ENCODE measurements at places on chromosomes 7 and 10.
A peak's percentile ranks its signal among the peaks of the same experiment; 100 is the strongest.

DNA sequence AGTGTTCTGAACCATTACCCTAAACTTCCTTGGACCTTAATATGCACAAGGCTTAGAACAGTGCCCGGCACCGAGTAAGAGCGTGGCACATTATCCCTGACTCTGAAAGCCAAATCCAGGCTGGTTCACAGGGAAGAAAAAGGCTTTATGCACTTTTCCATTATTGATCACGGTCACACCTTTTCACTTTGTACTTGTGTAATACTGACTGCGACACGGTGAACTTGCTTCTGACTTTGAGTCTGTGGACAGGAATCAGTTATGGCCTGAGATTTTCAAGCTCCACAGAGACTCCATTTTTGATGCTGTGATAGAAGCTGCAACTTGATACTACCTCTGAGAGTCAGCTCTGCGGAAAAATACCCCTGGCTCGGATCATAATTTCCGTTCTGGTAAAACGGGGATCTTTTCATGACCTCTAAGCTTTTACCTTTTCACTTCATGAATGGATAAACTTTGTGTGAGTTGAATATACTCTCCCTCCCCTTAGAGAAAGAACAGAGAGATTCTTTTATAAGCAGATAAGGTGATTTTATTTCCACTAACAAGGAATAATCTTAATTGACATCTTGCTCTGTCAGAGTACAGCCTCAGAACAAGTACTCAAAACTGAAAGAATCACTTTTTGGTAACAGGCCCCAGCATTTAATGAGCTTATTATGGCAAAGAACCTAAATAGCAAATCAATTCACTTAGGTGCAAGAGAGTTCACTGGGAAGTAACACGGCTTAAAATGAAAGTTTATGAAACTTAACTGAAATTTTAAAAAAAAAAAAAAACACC is 88.8 kb downstream of the ELMO1 start:
- DNase-seq, result no peak
- no peak overlapping the region for H3K4me3 ChIP-seq
- no peaks in the 10 kb centered on the region for H3K27me3 ChIP-seq
- H3K36me3 ChIP-seq, result no peaks in the 10 kb centered on the region
- peaks cover 4% of the 10 kb centered on the region for H3K4me1 ChIP-seq
- no peak overlapping the region for H3K27ac ChIP-seq

GRCh38 chr10:5592070-5592469 is 67.3 kb downstream of the CALML3 start:
- no peaks in the 10 kb centered on the region for H3K36me3 ChIP-seq
- no peak for DNase-seq
- no peaks in the 10 kb centered on the region for H3K4me1 ChIP-seq
- H3K4me3 ChIP-seq, result no peak overlapping the region
- H3K27ac ChIP-seq, result no peak overlapping the region

- H3K4me1 ChIP-seq, result no peaks in the 10 kb centered on the region
- H3K27me3 ChIP-seq, result no peaks in the 10 kb centered on the region
- H3K4me3 ChIP-seq, result no peak overlapping the region
- DNase-seq, result no peak
Observed at GRCh38 chr7:155422599-155423336, 35.2 kb upstream of the EN2 start.

DNA sequence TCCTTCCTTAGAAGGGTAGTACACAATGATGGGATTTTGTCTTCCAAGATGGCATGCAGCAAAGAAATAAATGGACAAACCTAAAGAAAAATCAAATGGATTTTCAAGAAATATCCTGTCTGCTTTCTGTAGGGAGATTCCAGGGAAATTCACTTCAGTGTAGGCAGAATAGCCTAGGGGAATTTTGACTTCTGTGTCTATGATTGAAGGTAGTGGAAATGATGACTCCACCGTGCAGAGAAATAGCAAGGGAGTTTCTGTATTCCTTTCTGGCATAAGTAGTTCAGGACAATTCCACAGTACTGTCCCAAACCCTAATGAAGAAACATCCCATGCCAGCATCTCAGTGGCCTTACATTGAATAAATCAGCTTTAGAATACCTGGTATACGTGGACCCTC is 9.5 kb downstream of the ATOH7 start:
- H3K27ac ChIP-seq, result no peak overlapping the region
- H3K4me1 ChIP-seq, result no peaks in the 10 kb centered on the region
- no peak overlapping the region for H3K4me3 ChIP-seq
- DNase-seq, result no peak

DNA sequence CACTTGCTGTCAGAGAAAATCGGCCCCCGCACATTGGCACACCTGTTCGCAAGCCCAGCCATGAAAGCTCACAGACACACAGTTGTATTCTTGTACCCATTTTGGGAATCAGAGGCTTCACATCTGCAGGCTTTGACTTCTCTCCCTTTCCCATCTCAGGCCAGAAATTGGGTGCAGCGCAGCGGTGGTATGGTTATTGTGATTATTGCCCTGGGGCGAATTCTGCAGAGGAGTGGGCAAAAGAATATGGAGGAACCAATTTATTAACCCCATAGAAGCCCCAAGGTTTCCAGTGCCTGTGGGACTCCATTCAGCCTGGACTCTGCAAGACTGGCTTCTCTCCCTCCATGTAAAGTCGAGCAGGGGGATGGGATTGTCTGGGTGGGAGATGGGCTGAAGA is 14.0 kb downstream of the TLX1 start:
- H3K27ac ChIP-seq, result no peak overlapping the region
- H3K27me3 ChIP-seq, result no peaks in the 10 kb centered on the region
- H3K36me3 ChIP-seq, result no peaks in the 10 kb centered on the region
- H3K4me3 ChIP-seq, result no peak overlapping the region

DNA sequence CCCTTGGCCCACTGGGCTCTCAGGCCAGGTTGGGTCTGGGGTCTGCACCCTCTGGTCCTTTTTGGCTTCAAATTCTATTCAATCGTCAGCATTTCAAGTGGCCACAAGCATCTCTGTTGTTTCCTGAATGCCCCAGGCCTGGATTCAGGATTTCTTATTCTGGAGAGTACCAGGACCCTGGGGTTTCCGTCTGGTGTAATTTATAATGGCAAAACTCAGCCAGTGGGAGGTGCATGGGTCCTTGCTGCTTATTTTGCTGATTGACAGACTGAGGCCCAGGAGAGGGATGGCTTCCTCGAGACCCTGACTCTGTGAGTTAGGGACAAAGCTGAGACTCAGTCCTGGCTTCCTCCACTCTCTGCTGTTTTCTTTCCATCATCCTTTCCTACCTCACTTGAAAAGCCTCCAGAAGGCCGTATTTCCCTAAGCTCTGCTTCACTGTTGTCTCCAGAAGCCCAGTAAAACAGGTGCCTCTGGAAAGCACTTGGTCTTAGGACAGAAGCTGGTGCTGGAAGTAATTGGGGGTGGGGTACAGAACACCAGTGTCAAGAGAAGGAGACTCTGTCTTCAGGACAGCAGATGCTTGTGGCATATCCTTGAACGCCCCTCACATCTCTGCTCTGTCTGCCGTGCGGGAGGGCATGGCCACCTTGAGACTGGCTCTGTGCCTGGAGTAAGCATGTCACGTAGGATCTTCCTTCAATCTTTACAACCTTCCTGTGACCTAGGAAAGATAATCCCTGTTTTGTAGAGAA is 39.4 kb upstream of the SH2D4B start:
- H3K4me3 ChIP-seq, result no peak overlapping the region
- H3K4me1 ChIP-seq, result peaks cover 68% of the 10 kb centered on the region
- H3K27me3 ChIP-seq, result no peaks in the 10 kb centered on the region

GRCh38 chr10:59708816-59709394 is 745 bp downstream of the SLC16A9 start:
- H3K4me3 ChIP-seq, result peak overlapping the region; percentile 67
- no peaks in the 10 kb centered on the region for H3K36me3 ChIP-seq
- H3K4me1 ChIP-seq, result no peaks in the 10 kb centered on the region
- peak overlapping the region; percentile 71 for H3K27ac ChIP-seq
- peak; percentile 45 for DNase-seq

DNA sequence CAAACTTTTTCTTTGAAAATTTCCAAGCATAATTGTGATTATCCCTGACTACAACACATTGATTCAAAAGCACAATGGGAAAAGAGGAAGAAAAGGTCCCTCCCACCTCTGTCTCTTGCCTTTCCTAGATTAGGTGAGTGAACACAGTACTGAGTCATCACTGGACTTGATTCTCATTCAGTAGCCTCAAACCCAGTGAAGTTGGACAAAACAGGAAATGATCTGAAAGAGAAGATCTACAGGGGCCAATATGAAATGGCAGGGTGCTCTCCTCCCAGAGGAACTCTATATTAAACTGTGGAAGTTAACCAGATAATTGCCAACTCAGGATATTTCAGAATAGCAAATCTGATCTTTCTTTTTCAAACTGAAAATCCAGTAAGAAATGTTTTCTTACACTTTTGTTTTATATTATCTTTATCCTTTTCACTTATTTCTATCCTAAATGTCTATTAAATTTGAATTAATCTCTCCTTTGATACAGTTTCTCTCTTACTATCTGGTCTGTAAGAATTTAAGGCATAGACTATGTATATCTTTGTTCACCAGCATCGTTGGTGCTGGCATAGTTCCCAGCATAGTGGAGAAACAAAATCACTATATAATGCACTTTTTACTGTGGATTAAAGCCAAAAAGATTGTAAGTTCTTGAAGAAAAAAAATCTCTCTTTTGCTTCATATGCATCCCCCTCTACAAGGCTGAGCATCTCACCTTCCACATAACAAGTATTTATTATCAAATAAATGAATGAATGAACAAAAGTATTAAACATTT is 41.4 kb upstream of the IKZF1 start:
- no peaks in the 10 kb centered on the region for H3K4me1 ChIP-seq
- H3K27ac ChIP-seq, result no peak overlapping the region
- no peak overlapping the region for H3K4me3 ChIP-seq
- H3K27me3 ChIP-seq, result no peaks in the 10 kb centered on the region
- DNase-seq, result no peak

Measured in testis (tissue), 5 donors.